ENCODE measurements at places on chromosomes 2 and 18.

DNA sequence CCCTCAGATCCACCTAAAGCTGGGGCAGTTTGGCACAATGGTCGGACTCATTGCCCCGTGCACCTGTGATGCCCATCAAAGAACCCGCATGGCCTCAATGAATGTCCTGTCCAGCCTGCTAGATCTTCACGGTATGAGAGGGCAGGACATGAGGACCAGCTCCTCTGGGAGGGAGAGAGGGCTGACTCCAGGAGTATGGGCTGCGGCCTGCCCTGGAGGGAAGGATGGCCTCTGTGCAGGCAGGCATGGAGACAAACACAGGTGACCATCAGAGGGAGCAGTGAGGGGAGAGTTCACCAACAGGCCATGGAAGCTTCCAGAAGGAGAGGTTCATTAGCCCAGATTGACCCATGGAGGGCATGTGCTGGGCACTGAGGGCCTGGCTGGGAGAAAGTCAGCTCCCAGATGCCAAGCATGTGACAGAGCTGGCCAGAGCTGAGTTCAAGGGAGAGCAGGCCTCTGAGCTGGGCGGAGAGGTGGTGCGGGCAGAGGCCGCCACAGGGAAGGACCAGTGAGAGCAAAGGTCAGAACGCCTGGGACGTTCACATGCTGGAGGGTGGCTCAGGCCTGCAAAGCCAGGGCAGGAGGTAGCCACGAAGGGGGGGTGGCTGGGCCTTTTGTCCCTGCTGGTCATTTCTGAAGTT lies 36.2 kb downstream of the HJURP start:
- no peak for DNase-seq

- no peak for DNase-seq
These were observed 5.7 kb downstream of the GPATCH11 start for GRCh38 chr2:37090019-37090477.

DNA sequence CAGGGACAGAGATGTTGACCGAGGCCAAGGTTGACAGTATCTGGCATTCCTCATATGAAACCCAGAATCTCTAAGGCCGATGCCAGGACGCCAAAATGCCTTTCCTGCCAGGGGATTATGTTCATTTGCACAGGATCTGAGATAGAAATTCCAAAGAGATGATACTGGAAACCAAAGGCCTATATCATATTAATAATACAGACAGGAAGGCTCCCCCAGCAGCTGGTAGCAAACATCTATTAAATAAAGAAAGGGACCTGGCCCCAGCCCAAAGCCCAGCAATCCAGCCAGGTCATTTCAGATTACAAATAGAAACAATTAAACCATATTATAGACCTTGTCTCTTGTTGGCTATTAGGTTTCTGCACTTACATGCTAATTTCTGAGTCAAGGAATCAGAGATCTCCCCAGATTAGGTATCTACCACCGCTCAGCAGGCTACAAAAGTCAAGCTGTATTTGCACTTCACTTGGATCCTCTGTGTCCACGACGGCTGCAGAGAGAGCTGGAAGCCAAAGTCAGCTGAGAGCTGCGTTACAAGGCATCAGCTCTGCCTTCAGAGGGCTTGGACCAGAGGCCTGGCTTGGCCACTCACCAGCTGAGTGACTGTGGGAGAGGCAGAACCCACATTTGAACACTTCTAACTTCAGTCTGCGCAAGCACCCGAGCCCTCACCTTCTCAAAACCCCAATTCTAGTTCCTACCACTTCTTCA lies 269.3 kb upstream of the SIX2 start:
- no peak for DNase-seq

GRCh38 chr2:200003444-200003843 lies 48.1 kb downstream of the MAIP1 start:
- no peak for DNase-seq

- DNase-seq: no peak
These were observed 11.9 kb downstream of the MSH2 start for GRCh38 chr2:47414682-47415458.

GRCh38 chr2:112685271-112685884 lies 35.4 kb upstream of the NT5DC4 start:
- DNase-seq: no peak

DNA sequence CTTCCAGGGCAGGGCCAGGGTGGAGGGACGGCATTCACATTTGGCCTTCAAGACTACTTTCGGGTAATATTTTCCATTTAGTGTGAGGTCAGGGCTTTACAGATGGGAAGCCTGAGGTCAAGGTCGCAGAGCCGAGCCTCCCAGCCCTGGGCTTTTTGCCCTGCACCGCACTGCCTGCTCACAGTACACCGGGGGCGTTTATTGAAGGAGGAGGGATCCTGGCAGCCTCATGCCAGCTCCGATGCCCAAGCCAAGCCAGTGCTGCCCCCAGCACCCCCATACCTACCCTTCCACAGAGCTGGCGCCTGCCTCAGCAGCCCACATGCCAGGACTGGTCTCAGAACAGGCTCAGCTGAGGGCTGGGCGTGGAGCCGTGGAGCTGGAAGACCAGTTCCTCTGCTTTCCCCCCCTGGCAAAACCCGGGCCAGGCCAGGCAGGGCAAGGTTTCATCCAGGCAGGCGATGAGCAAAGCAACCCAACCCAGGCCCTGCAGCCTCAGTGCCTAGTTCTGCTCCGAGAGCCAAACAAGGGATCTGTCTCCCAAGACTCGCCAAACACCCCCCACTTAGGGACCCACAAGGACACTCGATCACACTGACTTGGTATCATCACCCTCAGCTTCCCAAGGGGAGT lies 11.9 kb downstream of the SDC1 start:
- no peak for DNase-seq

DNA sequence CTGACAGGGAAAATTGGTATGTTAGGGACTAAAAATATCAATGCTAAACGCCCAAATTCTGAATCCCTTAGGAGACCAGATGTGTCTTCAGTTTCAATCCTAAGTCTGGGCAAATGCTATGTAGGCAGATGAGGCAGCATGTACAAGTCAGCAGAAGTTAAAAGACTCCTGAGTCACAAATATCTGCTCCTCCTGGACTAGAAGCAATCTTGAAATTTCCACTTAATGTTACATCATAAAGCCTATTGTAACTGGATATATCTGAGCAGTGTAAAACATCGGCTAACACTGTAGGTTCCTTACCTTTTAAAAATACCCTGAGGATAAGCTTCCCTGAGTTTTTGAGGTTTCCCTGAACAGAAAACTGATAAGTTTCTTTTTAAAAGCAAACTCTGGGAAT lies 1087.6 kb upstream of the PIK3C3 start:
- no peak for DNase-seq

DNA sequence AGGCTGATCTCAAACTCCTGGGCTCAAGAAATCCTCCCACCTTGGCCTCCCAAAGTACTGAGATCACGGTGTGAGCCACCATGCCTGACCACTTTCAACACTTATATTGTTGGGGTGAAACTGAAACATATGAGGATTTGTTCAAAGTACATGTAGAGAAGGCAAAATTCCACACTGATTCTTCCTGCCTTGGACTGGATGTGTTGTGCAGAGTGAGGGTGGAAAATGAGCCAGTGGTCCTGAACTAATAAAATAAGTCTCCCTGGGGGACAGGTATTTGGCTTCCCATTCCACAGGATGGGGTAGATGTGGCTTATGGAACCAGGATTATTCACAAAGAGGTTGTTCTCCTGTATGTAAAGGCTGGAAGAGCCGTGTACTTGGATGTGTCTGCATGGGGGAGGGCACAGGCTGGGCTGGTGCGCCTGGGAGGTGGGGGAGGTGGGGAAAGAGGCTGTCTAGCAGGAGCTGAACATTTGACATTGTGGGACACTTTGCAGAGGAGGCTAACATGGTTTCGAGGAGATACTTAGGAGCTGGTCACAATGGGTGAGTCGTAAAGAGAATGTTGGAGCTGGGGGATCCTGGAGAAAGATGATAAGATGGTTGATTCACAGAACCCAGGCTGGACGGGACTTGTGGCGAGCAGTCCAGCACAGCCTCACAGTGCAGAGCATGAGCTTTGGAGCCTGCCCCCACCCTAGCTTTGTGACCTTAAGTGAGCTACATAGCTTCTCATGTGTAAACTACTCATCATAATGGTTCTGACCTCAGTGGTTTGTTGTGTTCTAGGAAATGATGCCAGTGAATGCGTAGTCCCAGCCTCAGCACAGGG lies at the start of gene TXNDC2:
Gene TXNDC2 (plus strand): TSS at position 804 of the 835 bp plus-strand sequence. CDS start 708 bp downstream, outside the sequence.
- no peak for DNase-seq

DNA sequence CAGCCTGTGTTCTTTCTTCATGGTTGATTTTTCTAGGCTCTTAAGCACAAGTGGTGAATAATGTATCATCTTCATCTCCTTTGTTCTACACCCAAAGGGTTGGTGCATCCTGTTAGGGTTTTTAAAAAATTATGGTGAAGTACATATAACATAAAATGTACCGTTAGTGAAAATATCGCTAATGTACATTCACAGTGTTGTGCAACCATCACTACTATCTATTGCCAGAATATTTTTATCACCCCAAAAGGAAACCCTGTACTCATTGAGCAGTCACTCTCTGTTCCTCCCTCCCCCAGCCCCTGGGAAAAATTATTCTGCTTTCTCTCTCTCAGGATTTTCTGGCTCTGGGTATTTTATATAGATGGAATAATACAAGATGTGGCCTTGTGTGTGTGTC lies 98.5 kb downstream of the PRKCE start:
- DNase-seq: no peak

GRCh38 chr2:30770816-30771576 lies 36.2 kb downstream of the CAPN13 start:
- no peak for DNase-seq

DNA sequence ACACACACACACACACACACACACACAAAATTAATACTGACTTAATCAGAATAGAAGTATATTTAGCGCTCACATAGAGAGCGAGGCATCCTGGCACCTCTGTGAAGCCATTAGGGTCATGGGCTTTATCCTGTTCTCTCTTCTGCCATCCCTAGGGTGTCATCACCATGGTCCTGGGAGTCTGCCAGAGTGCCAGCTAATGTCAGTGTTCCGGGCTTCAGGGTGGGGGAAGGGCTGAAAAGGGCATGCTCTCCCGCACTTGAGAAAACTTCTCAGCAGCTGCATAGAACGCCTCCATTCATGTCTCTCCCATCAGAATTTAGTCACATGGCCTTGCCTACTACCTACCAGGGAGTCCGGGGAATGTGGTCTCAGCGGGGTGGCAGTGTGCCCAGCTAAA lies 19.7 kb upstream of the DYNC2LI1 start:
- DNase-seq: no peak

DNA sequence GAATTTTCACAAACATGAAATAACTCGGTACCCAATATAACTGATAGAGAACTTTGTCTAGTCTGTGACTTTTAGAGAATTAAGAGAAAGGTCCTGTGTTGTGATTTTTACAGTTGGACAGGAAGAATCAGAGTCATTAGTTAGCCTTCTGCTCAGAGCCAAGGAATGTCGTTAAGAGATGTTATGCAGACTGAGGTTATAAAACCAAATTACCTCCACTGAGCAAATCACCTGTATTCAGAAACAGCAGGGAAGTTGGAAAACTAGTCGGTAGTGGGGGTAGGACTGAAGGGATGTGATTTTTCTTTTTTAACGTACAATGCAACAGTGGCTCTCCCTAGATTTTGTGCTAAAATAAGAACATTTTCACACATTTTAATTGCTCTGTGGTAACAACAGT lies 18.5 kb downstream of the TANK start:
- DNase-seq: no peak
